RWPE1 (cell line): ENCODE measurements at places on chromosomes 11 and 22.

GRCh38 chr11:114183044-114183511 is 113.1 kb upstream of the NNMT start:
- no peak for DNase-seq

DNA sequence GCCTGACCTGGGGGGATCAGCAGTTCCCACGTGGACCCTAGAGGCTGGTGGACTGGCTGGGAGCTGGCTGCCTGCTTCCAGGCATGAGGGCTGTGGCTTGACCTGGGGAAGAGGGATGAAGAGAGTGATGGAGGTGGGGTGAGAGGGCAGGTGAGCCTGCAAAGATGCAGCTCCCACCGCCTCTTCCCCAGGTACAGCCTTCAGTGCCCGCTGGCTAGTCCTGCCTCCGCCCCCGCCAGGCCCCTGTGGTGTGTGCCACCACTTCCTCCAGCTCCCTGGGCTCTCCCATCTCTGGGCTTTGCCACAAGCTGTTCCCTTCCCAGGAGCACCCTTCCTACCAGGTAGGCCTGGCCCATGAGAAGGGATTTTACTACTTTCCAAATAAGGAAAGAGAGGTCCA is 19.1 kb downstream of the PARVG start:
- no peak for DNase-seq

- no peak for DNase-seq
These were observed 29.3 kb downstream of the NAT10 start for GRCh38 chr11:34134765-34135164.

GRCh38 chr11:61303725-61304124 is 8.6 kb upstream of the VWCE start:
- DNase-seq: no peak

- DNase-seq: no peak
These were observed 5.9 kb downstream of the PAK1 start for GRCh38 chr11:77467993-77468392.

GRCh38 chr11:61657566-61658290 is 22.5 kb upstream of the DAGLA start:
- DNase-seq: no peak

- no peak for DNase-seq
These were observed 48.8 kb downstream of the BIRC2 start for GRCh38 chr11:102395720-102396393.
